ENCODE measurements at places on chromosomes 1 and 21.

DNA sequence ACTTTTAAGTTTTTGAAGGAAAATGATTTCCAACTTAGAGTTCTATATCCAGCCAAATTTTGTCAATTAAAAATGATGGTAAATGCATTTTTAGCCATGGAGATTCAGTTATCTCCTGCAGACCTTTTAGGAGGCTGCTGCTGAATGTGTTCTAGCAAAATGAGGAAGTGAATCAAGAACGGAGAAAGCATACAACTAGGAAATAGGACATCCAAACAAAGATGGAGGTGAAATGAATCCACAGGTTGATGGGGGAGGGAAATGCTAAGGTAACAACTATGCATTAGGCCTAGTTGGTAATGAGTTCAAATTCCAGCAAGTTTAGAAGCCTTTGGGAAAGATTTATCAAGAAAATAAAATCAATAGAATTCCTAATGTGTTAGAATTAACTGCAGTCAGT lies 80.5 kb downstream of the FNBP1L start:
- DNase-seq = peak; percentile 29

- peak; percentile 37 for DNase-seq
These were observed 7.2 kb upstream of the VSIG8 start for GRCh38 chr1:159869607-159870006.

DNA sequence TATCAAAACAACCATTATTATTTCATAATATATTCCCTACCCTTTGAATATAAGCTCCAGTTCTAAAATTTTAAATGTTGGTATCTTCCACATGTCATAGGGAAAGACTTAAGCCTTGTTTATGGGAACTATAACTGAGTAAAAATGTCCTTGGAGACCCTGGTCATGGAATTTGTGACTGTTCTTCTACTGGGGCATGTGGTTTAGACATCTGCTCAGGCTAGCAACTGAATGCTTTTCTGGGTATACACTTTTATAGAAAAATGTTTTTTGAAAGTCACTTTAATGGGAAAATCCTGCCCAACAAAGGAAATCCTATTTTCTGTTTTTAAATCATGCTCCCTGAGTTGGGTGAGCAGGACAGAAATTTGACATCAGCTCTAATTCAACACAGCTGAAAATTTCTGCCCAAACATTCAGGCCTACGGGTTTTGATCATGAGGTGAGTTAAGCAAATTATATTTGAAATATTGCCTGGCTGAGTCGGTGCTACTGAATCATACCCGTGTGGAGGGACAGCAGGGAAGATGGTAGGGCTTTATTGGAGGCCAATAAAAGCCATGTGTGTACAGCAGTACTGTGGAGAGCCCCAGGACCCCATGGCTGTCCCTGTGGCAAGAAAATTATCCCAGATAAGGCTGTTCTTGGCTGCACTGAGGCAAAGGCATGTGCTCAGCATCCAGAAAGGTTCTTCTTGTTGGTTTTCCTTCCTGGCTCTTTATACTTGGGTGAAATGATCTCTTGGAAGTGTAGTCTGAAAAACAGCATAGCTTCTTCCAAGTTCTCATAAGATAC lies 391.8 kb downstream of the DISC1 start:
- DNase-seq = no peak

GRCh38 chr1:113904293-113904673 lies 316 bp downstream of the AP4B1 start:
- peak; percentile 5 for DNase-seq

GRCh38 chr1:112435448-112435847 lies 39.4 kb downstream of the CTTNBP2NL start:
- no peak for DNase-seq

DNA sequence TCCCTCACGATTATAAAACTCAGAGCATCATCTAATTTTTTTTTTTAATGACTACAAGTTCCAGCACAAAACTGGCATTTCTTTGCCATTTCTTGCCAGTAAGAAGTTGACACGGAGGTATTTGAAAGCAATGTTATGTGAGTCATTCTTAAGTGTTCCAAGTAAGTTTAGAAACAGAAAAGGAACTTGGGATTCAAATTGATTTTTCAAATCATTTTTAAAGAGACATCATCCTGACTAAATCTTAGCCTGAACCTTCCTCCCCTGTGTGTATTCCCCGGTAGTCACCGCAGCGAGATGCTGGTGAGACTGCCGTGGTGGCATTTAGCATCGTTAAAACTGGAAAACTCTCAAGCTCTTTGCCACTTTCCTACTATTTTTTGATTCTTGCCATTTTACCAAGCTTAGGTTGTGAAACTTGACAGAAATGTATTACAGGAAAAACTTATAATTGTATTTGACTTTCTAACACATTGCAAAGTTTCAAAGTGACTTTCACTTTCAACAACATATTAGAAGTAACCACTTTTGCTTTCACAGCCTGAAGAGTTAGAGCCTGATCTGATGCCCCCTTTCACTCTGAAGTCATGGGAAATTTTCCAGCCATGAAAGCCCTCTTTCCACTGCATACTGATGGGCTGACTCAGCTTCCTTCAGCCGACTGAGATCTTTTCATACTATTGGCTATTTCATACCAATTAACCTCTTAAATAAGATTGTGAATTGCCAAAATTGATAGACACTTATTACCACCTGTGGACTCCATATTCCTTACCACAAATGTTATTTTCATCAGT lies 61.4 kb downstream of the OLFML2B start:
- DNase-seq = no peak

GRCh38 chr1:112395256-112395820 lies 676 bp upstream of the CTTNBP2NL start:
- DNase-seq = no peak

DNA sequence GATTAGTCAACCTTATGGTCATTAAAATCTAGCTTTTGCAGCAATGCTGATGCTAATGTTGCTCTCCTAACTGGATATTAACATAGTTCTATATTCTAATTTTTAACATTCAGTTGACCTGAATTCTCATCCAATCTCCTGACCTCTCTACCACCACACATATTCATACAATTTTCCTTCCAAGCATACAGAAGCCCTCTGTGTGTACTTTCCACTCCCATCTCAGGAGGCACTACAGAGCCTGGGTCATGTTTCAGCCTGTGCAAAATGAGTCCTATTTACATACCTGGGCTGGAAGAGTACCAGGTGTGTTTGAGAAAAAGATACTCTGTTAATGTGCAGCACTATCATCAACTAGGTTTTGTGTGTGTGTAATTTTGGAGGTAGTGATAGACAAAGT lies 486.3 kb downstream of the NEGR1 start:
- DNase-seq = no peak

DNA sequence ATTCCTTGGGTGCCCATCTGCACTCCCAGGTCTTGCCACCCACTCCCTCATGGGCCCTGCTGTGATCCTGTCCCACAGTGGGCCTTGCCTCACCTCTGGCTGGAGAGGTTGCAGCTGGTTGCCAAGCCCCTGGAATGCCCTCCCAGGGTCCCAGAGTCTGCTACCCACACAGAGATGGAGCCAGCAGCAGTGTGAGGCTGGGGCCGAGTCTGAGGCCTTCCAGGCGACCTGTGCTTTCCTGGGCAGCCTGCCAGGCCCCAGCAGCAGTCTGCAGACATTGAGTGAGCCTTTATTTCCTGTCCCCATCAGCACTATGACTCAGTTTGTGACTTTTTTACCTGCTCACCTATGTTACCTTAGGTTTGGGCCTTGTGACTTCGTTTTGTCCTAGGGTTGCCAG lies 25.0 kb upstream of the TSPAN2 start:
- peak; percentile 58 for DNase-seq

DNA sequence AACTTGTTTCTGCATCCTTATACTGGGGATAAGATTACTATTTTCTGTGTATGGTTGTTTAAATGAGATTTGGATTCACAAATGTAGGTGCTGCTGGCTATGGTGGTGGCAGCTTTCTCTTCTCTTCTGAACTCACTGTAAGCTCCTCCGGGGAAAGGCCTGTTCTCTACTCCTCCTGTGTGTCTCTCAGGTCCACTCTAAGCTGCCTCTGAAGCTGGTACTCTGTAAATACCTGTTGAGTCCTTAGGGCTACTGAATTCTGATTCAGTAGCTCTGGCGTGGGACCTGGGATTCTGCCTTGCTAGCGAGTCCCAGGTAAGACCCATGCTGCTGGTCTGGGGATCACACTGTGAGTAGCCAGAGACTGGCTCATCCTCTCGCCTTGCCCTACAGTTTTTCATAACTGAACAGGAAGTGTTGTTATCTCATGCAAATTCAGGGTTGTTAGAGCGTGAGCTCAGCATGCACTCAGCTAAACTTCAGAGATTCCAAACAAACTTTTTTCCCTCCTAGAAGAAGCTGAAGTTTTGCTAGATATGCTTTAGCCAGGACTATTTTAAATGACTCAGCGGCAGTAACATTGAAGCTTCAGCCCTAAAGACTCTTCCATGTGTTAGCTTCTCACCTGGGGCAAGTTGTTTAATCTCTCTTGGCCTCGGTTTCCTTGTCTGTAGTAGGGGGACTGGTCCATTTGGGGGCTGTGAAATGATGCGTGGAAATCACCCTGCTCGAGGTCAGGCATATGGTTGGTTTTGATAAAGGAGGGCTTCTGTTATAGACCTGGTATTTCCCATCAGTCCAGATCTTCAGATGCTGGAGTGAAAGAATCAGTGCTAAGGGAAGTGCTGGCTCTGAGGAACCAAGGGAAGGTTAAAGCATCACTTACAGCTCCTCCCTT lies 271.5 kb upstream of the TMEM51 start:
- DNase-seq = no peak

DNA sequence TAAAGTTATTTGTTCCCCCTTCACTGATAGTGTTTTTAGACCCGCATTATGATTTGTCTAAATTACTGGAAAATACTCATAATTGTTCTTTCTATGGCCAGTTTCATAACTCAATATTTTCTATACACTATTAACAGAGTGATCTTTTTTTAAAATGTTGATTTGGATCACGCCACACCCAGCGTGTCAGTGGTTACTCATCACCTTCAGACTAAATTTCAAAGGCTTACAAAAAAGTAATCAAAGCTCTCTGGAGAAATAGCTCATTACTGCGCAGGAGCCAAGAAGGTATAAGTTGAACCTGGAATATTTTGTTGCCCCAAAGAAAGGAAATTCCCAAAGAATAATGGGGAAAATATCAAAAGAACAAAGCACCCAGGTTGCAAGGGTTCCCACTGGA lies 104.9 kb downstream of the EVI5 start:
- DNase-seq = no peak

GRCh38 chr1:160776178-160776577 lies 19.8 kb upstream of the LY9 start:
- no peak for DNase-seq

DNA sequence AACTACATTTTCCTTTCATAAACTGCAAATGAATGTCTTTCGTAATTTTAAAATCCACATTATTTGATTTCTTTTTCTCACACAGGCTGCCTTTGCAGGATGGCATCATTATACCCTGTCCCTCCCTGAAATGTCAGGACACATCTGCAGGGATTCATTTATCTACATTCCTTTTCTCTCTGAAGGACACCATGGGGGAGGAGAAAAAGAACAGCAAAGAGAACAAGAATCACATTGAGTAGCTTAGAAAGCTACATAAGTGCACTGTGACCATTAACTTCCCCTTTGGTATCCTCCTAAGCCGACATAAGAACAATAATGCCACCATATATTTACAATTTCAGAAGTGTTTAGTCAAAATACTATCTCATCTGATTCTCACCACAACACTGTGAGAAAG lies 129.5 kb downstream of the PIGK start:
- no peak for DNase-seq

GRCh38 chr21:31064803-31065202 lies 26.5 kb upstream of the KRTAP19-8 start:
- no peak for DNase-seq

DNA sequence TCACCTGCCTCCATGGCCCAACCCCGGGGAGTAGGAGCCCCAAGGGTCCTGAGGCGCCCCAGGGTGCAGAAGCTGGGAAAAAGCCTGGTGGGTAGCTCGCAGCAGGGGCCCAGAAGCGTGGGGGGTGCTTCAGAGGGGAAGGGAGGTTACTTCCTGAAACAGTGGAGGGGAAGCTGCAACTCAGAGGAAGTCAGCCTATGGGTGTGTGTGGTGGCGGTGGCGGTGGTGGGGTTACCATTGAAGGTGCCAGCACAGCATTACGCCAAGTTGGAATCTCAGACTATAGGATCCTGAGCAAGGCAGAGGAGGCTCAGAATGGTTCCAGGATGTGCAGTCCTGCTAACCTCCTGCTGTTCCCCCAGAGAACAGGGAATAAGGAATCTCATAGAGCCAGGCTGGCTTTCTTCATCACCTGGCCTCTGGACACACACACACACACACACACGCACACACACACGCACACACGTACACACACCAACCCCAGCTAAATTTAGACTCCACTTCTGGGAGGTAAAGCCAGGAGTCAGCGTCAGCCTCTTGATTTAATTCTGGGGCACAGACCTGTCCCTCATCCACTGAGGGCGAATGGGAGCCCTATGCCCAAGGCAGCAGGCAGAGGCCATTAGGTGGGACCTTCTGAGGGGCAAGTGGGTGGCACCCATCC lies 1.3 kb downstream of the DENND4B start:
- DNase-seq = peak; percentile 82

- DNase-seq = no peak
These were observed 29.7 kb downstream of the IGFN1 start for GRCh38 chr1:201220388-201220715.

DNA sequence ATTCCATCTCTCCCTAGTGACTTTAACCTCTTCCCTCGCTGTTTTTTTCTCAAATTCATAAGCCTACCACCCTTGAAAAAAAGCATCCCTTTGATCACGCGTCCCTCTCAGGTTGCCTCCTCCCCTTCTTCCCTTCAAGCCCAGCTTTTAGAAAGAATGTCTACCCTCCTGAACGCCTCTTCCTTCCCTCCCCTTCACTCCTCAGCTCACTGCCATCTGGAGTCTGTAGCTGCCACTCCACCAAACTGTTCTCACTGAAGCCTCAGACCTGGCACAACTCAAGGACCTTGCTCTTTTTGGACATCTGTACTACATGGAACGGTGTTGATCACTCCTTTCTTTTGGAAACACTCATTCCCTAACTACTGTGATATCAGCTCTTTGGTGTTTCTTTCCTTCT lies 80.6 kb downstream of the SLC25A24 start:
- no peak for DNase-seq

DNA sequence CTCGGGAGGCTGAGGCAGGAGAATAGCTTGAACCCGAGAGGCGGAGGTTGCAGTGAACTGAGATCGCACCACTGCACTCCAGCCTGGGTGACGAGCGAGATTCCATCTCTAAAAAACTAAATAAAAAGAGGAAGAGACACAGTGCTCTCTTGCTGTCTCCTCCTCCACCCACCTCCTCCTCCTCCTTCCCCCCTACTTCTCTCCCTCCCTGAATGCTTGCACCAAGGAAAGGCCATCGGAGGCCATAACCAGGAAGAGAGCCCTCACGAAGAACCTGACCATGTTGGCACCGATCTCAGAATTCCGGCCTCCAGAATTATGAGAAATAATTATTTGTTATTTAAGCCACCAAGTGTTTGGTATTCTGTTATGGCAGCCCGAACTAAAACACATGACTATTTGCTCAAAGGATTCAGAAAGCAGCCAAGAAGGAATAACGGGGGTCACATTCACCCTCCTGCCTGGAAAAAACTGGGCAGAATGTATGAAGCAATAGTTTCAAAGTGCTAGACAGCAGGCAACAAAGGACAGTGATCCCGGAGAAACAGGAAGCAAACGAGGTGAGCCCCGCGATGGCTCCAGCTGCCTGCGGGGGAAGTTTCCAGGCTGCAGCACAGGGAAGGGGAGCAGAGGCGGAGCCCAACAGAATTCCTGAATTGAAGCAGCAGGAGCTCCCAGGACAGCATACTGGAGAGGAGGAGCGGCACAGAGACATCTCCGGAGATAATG lies 35.8 kb downstream of the LDLRAD1 start:
- DNase-seq = no peak
